ENCODE measurements at places on chromosomes 1 and 21.

- DNase-seq = no peak
These were observed 11.6 kb upstream of the GOLPH3L start for GRCh38 chr1:150708595-150708994.

DNA sequence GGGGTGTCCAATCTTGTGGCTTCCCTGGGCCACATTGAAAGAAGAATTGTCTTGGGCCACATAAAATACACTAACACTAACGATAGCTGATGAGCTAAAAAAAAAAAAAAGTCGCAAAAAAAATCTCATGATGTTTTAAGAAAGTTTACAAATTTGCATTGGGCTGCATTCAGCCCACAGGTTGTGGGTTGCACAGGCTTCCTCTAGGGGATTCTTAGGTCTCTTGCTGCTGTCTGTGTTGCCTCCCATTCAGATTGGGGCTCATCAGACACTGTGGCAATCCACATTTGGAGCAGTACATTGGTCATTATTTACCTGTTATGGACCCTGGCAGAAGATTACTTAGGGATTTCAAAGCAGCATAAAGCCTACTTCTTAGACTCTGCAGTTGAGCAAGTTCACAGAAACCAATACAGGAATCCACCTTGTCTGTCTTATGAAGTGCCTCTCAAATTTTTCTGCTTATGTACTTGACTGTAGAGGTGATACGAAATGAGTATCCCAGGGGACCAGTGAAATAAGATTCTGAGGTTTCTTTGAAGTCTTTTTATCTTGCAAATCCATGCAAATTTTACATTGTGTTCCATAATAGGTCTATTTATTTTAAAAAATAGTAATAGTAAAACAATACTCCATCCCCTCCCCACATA is 205.5 kb downstream of the RPS6KC1 start:
- DNase-seq = no peak

- DNase-seq = no peak
These were observed 57.4 kb upstream of the AJAP1 start for GRCh38 chr1:4597020-4597419.

DNA sequence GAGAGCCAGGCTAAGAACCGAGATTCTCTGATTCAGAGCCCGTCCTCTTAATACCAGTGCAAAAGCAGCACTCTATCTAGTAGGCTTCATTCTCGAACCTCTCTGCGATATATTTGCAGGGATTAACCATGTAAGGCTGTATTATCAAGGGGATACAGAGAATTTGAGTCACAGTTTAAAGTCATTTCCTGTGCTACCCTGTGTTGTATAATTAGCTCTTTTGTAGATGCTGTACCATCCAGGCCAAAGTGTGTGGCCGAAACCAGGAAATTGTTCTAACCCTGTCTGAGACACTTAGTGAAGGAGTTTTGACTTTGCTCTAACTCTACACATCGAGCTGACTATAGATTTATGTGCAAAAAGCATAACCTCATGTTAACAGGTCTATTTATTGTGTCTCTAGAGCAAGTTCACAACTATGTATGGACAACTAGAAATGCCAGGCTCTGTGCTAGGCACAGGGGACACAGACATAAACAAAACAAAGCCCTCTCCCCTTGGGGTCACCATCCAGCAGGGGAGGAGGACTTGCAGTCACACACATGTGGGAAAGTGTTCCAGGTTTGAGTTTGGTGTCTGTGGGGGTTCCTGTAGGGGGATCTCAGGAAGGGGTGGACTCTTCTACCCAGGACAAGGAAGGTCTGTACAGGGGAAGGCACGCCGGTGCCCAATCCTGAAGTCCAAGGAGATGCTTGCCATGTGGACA is 182.2 kb downstream of the DHRS3 start:
- no peak for DNase-seq

DNA sequence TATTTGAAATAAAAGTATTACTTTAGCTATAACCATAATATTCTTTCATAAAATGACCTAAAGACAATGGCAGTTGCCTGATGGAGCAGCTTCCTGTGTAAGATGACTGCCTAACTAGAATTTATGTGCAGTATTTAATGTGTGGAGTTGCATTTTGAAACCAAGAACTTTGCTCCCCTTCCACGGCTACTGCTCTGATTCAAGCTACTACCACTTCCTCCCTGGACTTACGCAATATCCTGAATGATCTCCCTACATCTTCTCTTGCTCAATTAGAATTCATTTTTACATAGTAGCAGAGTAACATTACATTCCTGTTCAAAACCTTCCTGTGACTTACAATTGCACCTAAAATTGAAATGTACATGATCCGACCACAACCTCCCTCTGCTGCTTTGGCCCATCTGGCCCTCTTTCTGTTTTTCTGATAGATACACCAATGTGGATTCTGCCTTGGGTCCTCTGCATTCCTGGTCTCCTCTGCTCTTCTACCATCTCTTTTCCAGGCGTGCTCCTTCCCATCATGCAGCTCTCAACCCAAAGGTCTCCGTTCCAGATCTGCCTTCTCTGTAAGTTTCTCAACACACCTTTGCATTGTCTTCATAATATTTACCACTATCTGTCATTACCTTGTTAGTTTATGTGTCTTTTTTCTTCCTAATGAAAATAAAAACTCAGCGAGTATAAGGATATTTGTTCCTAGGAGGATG is 47.4 kb upstream of the USP25 start:
- DNase-seq = no peak

DNA sequence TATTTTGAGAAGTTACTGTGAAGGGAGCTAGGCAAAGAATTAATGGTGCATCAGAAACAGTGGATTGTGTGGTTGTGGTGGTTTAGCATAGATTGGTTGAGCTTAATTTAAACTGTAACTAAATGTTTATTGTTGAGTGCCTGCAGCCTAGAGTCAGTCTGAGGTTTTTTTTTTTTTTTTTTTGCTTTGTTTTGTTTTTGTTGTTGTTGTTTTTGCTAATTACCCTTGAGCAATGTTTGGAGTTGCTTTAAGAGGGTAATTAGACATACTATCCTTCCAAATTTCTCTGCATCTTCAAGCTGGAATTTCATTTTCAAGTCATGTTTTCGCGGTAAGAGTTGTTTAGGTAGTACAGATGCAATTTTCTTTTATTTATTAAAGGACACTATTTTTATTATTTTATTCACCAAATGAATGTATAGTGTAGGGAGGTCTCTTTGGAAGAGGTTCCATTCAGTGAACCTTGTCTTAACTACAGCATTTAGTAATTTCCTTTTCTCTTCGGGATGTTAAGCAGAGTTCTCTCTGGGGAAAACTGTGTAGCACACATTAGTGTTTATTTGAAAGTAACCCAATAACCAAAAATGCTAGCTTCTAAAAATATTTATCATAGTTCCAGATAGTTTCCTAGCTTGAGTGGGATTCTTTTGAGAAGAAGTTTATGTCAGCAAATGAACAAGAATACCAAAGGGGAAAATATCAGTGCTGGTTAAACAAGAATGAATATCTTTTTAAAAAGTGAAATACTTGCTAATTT is 82.3 kb downstream of the CLIC4 start:
- DNase-seq = no peak

DNA sequence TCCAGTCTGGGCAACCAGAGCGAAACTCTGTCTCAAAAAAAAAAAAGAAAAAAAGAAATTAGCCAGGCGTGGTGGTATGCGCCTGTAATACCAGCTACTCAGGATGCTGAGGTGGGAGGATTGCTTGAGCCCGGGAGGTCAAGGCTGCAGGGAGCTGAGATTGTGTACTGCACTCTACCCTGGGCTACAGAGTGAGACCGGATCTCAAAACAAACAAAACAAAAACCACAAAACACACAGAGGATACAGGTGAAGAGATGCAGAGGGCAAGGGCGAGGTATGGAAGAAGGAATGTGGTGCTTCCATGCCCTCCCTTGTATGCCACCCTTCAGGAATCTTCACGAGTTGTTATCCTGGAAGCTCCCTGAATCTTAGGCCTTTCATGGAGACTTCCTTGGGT is 68.5 kb downstream of the NDUFS5 start:
- DNase-seq = no peak

All from NCI-H446 treated with DMSO at 0.1 percent for 48 hours (cell line).